SK-MEL-5 (cell line): ENCODE measurements at places on chromosomes 12 and 14. TPM values are rescaled to one million over a fixed set of nuclear protein-coding genes. Genes with fewer than 3 reads are reported as not detected.

- DNase-seq: no peak
Observed at GRCh38 chr14:92549859-92550230, 36.3 kb downstream of the RIN3 start.

DNA sequence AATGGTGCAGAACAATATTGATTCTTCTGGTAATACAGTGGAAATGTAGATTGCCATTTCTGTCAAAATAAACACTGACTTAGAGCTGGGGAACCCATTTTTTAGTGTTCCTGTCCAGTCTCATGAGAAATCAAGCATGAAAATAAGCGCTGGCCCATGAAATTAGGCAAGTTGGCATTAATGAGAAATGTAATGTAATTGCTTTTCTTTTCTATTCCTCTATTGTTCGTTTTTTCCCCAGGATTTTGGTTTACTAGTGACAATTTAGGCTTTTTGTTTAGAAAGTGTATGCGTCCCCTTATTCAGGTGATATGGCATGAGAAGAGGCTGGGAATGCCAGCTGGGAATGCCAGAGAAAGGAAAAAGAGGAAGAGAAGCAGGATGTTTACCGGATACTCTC, 64.4 kb upstream of the KICS2 start:
- no peak for DNase-seq

- DNase-seq: no peak
Observed at GRCh38 chr14:24390701-24391468, 7.9 kb upstream of the NYNRIN start.

MYO1A gene
- total RNA-seq: not detected in 2 replicates

DNA sequence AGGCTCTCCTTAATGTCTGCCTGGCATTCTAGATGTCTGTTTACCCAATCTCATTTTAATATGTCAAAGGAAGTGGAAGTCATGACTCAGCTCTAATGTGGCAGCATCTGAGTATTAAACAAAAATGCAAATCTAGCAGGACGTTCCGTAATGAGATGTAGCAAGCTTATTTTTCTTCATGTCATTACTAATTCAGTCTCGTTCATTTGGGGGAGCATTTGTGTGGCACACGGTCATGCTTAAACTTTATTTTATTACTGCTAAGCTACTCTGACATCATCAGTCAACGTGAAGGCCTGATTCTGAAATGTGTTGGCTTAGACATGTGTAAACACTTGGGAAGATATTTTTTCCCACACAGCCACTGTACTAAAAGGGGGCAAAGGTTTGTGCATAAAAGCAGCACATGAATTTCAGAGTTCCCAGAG, 326.7 kb upstream of the TMPO start:
- DNase-seq: no peak

DNA sequence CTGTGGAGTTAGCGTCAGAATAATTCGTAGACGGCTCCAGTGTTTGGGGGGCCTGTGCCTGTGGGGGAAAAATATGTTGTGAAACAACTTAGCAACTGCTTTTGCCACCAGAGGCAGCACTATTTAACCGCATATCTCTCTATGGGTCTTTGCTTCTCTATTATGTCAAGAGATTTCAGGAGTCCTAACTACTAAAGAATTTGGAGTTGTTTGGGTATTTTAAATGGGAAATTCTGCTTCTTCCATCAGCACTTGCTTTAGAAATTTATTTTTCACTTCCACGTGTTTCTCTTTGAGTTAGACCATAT, 594 bp upstream of the CLEC14A start:
- no peak for DNase-seq

DNA sequence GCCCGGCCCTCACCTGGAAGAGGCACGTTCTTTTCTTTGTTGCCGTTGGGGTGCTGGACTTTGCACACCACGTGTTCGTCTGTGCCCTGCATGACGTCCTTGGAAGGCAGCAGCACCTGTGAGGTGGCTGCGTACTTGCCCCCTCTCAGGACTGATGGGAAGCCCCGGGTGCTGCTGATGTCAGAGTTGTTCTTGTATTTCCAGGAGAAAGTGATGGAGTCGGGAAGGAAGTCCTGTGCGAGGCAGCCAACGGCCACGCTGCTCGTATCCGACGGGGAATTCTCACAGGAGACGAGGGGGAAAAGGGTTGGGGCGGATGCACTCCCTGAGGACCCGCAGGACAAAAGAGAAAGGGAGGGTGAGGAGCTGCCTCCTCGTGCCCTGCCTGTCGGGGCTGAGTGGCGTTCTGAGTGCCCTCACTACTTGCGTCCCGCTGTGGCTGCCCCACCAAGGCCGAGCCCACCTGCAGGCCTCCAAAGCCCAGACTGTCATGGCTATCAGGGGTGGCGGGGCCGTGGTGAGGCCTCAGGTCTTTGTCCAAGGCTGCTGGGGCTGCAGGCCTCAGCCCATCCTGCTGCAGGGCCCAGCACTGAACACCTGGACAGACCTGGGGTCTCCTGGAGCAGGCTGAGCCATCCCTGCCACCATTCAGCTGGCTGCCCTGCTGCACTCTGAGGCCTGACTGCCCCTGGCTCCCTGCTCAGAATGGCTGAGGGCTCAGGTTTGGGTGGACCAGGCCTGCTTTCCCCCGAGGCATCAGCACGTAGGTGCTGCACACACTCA, 329.7 kb downstream of the TMEM121 start:
- no peak for DNase-seq

- no peak for DNase-seq
Observed at GRCh38 chr12:32486158-32486557, 86.8 kb downstream of the FGD4 start.

DTX1 gene
- total RNA-seq: 0.95 and 1.1 TPM in 2 replicates

GRCh38 chr12:43462741-43463140, 89.3 kb downstream of the ADAMTS20 start:
- DNase-seq: no peak

- DNase-seq: no peak
Observed at GRCh38 chr12:119288576-119288975, 46.0 kb upstream of the CCDC60 start.

DNA sequence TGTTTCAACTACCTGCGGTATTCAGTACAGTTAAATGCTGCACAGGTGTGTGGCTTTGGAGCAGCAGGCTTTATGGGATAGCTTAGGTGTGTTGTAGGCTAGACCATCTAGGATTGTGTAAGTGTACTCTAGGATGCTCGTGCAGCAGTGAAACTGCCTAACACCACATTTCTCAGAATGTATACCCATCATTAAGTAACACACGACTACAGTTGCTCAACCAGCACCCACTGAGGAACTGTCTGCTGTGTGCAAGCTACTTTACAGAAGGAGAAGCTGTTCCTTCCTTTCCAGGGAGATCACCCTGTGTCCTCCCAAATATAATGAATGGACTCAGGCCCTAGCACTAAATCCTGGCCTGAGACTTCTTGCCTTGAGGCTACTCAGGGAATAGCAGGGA, 94.8 kb downstream of the SLC24A4 start:
- no peak for DNase-seq

TRIM9 gene
- total RNA-seq: 7.7 and 8.7 TPM in 2 replicates

GRCh38 chr12:54935235-54935951, 49.2 kb downstream of the TESPA1 start:
- DNase-seq: peak; percentile 34

DNA sequence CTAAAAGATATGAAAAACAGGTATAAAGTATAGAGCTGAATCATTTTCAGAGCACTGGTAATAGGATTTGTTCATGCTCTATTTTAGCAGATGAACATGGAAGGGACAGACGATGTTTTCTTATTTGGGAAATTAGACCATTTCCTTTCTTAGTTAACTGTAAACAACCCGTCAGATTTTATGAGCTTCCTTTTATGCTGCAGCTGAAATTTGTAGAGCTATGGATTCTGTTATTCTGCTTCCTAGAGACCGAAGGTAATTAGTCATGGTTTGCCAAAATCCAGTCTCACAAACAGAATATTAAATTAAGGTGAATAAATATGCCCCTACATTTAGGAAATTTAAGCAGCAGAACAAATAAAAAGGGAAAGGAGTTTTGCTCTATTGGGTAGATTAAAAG, 180.2 kb upstream of the SYT1 start:
- DNase-seq: no peak
